ENCODE measurements at places on chromosomes 16 and 17. TPM values are rescaled to one million over a fixed set of nuclear protein-coding genes. Genes with fewer than 3 reads are reported as not detected.
A peak's percentile ranks its signal among the peaks of the same experiment; 100 is the strongest.

Gene ARMC5
- 17.7 TPM for total RNA-seq

- H3K4me3 ChIP-seq = no peak overlapping the region
- no peak overlapping the region for H3K27ac ChIP-seq
- H3K4me1 ChIP-seq = peaks cover 15% of the 10 kb centered on the region
- no peaks in the 10 kb centered on the region for H3K36me3 ChIP-seq
- no peak for DNase-seq
Observed at GRCh38 chr16:77784441-77785372, 3.7 kb upstream of the VAT1L start.

DNA sequence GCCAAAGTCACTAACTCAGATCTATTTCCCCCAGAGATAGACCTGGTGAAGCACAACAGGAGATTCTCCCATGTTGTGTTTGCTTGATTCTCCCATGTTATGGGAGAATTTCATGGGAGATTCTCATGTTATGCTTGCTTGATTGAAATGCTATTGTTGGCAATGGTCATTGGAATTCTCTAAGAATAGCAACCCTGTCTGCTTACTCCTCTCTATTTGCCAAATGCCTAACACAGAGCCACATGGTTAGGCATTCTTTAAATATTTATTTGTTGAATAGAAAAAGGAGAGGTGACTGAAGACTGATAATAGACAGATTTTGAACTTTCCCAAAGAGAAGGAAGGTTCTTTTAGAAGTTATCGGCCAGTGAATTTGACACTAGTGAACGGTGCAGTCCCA, 111.5 kb upstream of the MPHOSPH6 start:
- H3K27ac ChIP-seq = no peak overlapping the region
- DNase-seq = no peak
- H3K4me1 ChIP-seq = no peaks in the 10 kb centered on the region
- peaks cover 56% of the 10 kb centered on the region for H3K27me3 ChIP-seq

Gene DCTPP1
- total RNA-seq = 31.8 TPM

- H3K36me3 ChIP-seq = peaks cover 9% of the 10 kb centered on the region
- no peak for DNase-seq
- H3K27ac ChIP-seq = peak overlapping the region; percentile 35
Observed at GRCh38 chr17:64653985-64654355, 8.1 kb downstream of the SMURF2 start.

Gene SHISA9
- not detected for total RNA-seq

DNA sequence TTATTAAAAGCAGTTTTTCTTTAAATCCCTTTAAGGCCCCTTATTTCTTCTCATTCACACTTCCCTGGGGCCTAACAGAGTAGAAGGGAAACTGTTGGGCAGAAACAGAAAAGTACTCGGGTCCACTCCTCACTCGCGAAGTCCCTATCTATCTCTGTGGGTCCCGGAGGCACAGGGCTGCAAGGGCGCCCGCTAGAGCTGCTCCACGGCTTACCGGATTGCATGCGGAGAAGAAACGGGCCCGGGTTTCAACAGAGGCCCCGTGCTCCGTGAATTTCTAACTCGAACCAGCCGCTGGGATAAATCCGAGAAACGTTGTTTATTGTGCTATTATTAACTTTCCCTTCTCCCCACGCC, 4.3 kb downstream of the CBLN1 start:
- H3K4me1 ChIP-seq = no peaks in the 10 kb centered on the region
- no peak for DNase-seq
- no peaks in the 10 kb centered on the region for H3K36me3 ChIP-seq
- H3K4me3 ChIP-seq = no peak overlapping the region
- no peak overlapping the region for H3K27ac ChIP-seq

GRCh38 chr16:55326261-55327092, 2.5 kb downstream of the IRX6 start:
- H3K36me3 ChIP-seq = no peaks in the 10 kb centered on the region
- peaks cover 97% of the 10 kb centered on the region for H3K27me3 ChIP-seq
- DNase-seq = no peak
- H3K27ac ChIP-seq = no peak overlapping the region

- no peaks in the 10 kb centered on the region for H3K27me3 ChIP-seq
- peaks cover 8% of the 10 kb centered on the region for H3K4me1 ChIP-seq
- no peaks in the 10 kb centered on the region for H3K36me3 ChIP-seq
- no peak for DNase-seq
Observed at GRCh38 chr16:87914812-87915211, 21.5 kb downstream of the CA5A start.

DNA sequence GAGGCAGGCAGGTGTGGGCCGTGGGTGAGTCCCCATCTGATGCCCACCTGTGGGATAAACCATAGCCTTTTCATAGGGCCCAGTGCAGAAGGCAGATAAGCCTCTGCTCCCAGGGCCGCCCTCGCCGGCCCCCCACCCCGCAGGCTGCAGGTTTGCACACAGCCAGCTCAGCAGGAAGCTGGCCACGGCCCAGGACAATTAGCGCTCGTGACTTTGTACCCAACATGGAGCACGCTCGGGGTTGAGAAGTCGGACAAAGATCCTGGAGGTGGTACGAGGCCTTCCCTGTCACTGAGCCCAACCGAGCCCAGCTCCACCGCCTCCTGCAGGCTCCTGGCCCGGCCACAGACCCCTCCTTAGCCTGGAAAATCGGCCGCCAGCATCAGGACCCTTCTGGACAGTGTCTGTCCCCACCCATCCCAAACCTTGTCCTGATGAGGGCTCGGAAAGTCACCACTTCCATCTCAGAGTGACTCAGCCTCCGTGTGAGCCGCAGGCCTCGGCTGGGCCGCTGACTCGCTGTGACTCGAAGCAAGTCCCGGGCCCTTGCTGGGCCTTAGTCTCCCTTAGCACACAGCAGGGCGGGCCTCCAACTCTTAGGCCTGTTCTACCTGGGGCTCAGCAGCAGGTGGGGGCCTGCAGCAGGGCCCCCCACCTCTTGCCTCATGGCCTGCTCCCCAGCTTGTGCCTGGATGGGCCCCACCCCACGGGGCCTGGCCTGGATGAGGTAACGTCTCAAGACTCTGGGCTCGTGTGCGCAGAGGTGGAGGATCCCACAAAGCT, 22.7 kb downstream of the FAM83G start:
- H3K27me3 ChIP-seq = no peaks in the 10 kb centered on the region
- H3K36me3 ChIP-seq = peaks cover under 1% of the 10 kb centered on the region
- no peak overlapping the region for H3K4me3 ChIP-seq
- H3K4me1 ChIP-seq = peaks cover 5% of the 10 kb centered on the region
- H3K27ac ChIP-seq = no peak overlapping the region
- no peak for DNase-seq

DNA sequence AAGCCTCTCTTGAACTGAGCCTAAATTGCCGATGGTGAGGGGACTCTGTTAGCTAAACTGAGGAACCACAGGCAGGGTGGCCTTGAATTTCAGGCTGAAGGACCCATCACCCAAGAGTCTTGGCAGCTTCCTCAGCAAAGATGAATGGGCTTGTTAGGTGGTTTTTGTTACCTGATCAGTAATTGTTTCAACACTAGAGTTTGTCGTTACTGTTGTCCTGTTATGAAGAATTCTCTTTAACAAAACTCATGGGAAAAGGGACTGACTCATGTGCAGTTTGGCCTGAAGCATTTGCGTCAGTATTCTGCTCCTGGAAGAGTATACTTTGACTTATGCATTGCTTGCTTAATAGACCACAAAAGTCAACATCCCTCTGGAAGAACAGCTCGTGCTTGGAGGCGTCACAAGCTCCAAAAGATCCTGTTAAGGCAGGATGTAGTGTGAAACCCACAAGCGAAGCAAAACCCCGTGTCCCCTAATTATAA, 206.0 kb downstream of the IRX3 start:
- DNase-seq = no peak
- H3K27me3 ChIP-seq = no peaks in the 10 kb centered on the region
- no peaks in the 10 kb centered on the region for H3K36me3 ChIP-seq
- no peak overlapping the region for H3K27ac ChIP-seq
- peaks cover 7% of the 10 kb centered on the region for H3K4me1 ChIP-seq

DNA sequence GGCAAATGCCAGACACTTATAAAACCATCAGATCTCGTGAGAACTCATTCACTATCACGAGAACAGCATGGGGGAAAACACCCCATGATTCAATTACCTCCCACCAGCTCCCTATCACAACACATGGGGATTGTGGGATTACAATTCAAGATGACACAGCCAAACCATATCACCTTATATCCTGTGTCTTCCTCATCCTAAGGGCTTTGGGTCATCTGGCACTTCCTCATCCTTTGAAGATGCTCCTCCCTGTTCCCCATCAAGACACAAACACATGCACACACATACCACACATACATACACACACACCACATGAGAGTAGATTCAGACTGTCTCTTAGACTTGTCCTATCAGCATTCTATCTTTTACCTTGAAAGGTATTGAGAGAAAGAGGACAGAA, 2.8 kb upstream of the PMFBP1 start:
- no peaks in the 10 kb centered on the region for H3K36me3 ChIP-seq
- H3K27me3 ChIP-seq = no peaks in the 10 kb centered on the region
- no peak for DNase-seq
- no peak overlapping the region for H3K27ac ChIP-seq

GRCh38 chr17:77206158-77206956, 65.6 kb downstream of the SEC14L1 start:
- no peak overlapping the region for H3K27ac ChIP-seq
- no peaks in the 10 kb centered on the region for H3K27me3 ChIP-seq
- no peak for DNase-seq

DNA sequence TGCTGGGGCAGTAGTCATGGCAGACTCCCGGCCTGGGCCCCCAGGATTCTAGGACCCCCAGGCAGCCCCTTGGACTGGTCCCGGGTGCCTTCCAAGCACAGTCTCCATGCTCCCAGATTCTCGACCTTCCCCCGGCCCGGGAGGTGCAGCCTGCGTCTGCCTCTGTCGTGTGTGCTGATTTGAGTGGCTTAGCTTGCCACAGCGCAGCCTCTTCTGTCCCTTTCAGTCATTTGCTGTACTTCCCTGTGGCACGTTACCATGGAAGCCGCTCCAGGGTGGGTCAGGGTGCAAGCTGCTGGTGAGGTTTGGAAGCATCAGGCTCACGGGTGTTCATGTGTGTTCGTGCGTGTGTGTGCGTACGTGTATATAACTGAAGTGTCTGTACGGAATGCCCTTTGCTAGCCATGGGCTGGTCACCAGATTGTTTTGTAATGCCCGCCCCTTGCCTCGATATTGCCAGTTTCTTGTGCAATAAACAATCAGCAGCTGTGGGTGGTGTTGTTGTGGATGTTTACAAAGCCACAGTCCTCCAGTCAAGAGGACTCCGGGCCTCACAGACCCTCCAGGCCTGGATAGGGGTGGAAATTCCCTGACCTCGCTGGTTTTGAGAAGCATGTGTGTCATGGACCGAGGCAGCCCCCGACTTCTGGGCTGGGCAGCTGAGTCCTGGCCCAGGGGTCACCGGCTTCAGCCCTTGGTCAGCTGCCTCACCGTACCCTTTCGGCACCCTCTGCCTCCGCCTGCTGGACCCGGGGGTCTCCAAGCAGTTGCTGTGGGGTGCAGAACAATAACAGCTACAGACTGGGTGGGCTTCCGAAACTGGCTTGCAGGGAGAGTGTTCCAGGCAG, 9.7 kb upstream of the CLEC18A start:
- H3K4me1 ChIP-seq = peaks cover 6% of the 10 kb centered on the region
- H3K27ac ChIP-seq = no peak overlapping the region
- DNase-seq = no peak

DNA sequence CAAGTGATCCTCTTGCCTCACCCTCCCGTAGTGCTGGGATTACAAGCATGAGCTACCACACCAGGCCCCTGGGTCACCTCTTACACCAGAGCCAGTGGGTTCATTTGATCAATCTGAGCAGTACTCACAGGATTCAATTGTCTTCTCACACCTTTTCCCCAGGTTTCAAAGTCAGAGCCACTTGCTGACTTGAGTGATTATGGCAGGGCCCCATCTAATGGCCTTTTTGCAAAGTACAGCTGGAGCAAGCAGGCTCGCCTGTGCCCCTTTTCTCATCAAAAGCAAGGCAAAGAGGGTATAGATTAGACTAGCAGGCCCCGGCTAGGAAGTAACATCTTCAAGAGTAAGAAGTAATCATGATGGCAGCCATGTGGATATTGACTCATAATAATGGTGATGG, 114.8 kb upstream of the NOL11 start:
- no peak overlapping the region for H3K4me3 ChIP-seq
- H3K4me1 ChIP-seq = peaks cover 24% of the 10 kb centered on the region
- peaks cover 12% of the 10 kb centered on the region for H3K36me3 ChIP-seq
- DNase-seq = no peak

GRCh38 chr17:57536789-57537523, 208.1 kb downstream of the CCDC182 start:
- H3K36me3 ChIP-seq = peaks cover 2% of the 10 kb centered on the region
- H3K27ac ChIP-seq = peak overlapping the region; percentile 39
- DNase-seq = no peak
- peaks cover 63% of the 10 kb centered on the region for H3K4me1 ChIP-seq
- no peak overlapping the region for H3K4me3 ChIP-seq
- peaks cover under 1% of the 10 kb centered on the region for H3K27me3 ChIP-seq

GRCh38 chr16:86581458-86581857, 3.1 kb downstream of the FOXL1 start:
- H3K27ac ChIP-seq = no peak overlapping the region
- H3K36me3 ChIP-seq = no peaks in the 10 kb centered on the region
- H3K27me3 ChIP-seq = peaks cover 66% of the 10 kb centered on the region
- DNase-seq = no peak
- no peak overlapping the region for H3K4me3 ChIP-seq
- peaks cover 36% of the 10 kb centered on the region for H3K4me1 ChIP-seq

DNA sequence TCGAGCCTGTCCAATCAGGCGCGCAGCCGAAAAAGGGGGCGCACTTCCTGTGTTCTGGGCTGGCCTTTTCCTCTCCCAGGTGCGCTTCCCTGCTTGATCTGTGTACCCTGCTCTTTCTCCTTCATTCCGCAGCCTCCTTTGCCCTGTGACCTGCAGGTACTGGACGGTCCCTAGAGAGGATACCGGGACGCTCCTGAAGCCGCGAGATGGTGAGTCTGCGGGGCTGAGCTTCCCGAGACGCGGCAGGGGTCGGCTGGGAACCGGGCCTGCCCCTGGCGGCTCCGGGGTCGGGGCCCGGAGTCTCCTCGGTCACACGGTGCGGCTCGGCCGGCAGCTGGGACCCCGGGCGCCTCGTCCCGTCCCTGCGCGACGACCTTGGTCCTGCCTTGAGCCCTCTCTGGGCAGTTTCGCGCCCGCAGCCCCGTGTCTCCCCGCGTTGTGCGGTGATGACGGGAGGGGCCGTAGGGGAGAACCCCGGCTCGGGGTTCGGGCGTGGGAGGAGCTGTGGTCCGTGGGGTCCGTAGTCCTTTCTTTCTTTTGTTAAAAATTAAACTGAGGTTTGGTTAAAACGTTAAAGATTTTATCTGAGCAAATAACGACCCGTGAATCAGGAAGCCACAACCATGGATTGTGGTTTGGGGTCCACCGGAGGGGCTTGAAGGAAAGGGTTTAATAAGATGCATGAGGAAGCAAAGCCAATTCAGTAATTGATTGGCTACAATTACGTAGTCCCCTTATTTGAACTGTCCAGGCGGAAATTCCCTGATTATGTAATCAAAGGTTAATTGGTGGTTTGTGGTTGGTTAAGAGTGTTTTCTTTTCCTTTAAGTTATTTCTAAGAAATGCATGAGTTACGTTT, 172.8 kb upstream of the ZNF267 start:
- peak overlapping the region; percentile 87 for H3K4me3 ChIP-seq
- peak overlapping the region; percentile 82 for H3K27ac ChIP-seq
- H3K36me3 ChIP-seq = peaks cover 2% of the 10 kb centered on the region
- H3K4me1 ChIP-seq = peaks cover 10% of the 10 kb centered on the region

All from mesothelial cell of epicardium (in vitro differentiated cells).